AG09319 (cell line): ENCODE measurements at places on chromosomes 12 and 14.

GRCh38 chr12:23954332-23954731, 4.9 kb upstream of the SOX5 start:
- no peak for DNase-seq

DNA sequence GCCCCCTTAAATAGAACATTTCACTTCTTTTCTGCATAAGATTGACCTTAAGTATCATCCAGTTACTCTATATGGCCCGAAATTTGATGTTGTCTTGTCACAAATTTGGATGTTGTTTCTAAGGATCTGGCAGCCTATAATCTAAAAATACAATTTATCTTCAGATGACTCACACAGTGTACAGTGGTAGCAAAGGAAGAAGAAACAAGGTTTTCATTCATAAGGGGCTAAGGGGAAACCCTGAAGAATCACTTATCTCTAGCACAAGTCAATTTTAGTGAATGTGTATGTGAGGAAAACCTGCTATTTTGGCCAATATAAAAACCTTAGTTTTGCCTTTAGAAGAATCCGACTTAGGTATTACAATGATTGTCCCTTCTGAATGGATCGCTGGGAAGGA, 606.3 kb upstream of the LRFN5 start:
- DNase-seq: no peak

DNA sequence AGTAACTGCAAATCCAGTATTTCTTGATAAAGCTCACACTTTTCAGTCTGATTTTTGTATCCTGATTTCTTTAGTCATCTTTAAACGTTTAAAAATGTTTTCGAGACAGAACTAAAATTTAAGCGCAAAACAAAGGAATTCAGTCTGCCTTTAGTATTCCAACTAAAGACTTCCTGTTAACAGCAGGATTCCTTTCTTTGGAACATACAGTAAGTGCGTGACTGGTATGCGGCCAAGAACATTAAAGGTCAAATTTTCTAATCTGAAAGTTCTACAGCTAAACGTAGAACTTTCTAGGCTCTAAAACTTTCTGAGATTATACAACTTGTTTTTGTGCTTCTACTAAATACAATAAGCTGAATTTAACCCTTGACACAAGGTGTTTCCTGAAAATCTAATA, 9.9 kb downstream of the SAV1 start:
- peak; percentile 37 for DNase-seq

DNA sequence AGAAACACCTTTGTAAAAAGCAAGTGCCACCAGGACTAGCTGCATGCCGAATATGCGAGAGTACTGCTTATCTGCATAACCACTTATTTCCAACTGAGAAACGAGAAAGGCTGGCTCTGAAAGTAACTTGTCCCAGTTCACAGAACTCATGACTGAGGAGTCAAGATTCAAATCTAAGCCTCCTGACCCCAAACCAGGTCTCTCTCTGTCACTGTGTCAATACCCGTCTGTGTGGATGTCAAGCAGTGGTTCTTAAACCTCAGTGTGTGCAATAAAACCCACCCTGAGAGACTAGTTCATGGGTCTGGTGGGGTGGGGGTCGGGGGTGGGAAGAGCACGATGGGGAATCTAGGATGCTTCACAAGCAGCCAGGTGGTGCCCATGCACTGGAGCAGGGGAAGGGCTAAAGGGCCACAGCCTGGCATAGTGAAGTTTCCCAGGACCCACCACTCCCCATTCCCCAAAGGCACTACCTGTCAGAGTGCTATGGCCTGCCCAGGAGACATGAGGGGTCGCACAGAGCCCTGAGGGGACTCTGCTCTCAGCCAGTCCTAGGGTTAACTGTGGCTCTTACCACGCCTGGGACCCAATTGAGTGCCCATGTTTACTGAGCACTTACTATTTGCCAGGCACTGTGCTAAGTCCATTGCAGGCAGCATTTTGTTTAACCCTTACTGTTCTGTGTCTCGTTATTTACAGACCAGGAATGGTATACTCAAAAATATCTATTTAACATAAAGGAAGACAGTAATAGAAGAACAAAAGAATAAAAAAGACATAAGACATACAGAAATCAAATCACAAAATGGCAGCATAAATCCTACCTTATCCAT, 33.4 kb upstream of the PNMA1 start:
- no peak for DNase-seq

- peak; percentile 36 for DNase-seq
Observed at GRCh38 chr14:23829736-23830471, 123.7 kb upstream of the DHRS4 start.

DNA sequence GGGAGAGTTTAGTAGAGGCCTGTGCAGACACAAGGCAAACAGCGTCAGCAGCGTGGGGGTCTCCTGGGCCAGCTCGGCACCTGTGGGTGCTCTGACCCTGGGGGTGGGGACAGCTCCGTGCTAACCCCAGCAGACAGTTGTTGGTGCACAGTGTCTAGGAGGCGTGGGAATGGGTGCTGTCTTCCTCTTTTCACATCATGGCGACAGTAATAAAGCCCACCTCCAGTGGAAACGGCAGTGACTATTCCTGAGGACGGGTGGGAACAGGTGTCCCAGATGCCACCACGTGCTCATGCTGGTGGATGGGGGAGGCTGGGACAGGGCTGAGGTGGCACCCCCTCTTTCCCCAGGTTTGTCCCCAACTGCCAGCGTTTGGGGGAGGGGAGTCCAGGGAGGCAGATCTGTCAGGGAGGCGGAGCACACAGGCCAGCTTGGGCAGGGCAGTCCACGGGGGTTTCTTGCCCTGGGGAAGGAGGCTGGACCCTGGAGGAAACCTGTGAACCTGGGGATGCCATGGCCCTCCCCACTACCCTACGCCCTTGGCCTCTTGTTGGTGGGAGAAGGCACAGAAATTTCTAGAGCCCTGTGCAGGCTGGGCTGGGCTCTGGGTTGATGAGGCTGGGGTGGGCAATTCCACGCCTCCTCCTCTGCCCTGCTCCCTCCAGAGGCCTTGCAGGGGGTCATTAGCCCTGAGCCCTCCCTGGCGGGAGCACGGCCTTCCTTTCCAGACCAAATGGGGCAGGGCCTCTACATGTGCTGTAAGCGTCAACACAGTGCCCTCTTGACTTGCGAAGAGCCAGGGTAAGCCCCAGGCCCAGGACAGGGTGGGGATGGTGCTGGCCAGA, 3.8 kb downstream of the ZBTB42 start:
- DNase-seq: no peak

DNA sequence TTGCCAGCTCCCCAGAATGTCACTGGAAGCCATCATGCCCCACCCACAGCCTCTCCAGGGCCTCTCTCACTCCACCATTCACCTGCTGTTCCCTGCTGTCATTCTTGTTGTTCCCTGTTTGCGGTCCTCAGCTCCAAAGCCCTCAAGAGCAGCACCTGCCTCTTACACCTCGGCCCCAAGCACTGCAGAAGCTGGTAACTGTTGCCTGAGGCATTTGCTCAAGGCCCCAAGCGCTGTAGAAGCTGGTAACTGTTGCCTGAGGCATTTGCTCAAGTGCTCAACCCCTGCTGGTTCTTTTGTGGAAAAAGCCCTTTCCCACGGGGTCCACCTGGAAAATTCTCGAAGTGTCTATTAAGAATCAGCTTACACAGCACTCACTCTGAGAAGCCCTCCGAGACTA, 78.0 kb downstream of the ARL6IP4 start:
- no peak for DNase-seq

GRCh38 chr12:52044292-52044983, 6.8 kb upstream of the NR4A1 start:
- peak; percentile 96 for DNase-seq
